NCI-H1930 (cell line): ENCODE measurements at places on chromosomes 3 and 15.

- DNase-seq, result no peak
Measured at GRCh38 chr3:189952272-189952671, 168.4 kb downstream of the P3H2 start.

GRCh38 chr3:191809326-191809949, 348.5 kb downstream of the PYDC2 start:
- no peak for DNase-seq

DNA sequence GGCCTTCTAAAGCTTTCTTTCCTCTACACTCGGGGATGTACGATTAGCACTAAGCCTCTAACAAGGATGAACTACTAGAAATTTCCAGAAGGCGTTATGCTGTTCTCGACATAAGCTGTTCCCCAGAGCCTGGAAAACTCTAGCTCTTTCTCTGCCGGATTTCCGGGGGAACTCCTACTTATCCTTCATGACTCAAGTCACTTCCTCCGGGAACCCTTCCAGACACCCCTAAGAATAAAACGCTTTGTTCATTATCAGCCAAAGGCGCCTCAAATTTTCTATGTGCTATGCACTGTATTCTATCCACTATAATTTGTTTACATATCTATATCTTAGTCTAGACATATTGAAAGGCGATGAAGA, 455 bp upstream of the SNAP23 start:
- no peak for DNase-seq

- no peak for DNase-seq
Measured at GRCh38 chr3:29064085-29064484, 216.8 kb upstream of the RBMS3 start.

DNA sequence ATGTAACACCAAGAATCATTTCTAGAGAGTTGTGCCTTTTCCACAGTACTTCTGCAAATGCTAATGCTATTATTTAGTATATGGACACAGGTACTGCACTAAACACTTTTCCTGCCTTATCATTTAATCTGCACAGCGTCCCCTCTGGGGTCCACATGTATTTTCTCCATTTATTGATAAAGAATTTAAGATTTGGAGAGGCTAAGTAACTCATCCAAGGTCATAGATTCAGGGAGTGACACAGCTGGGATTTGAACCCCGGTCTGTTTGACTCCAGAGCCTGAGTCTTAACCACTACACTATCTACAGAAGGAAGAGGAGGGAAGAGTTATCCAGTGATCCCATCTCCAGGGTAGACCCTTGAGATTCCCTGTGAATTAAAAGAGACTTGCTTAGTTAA, 24.9 kb upstream of the TPRG1 start:
- DNase-seq, result no peak

GRCh38 chr3:192122832-192123594, 604.3 kb downstream of the FGF12 start:
- no peak for DNase-seq

DNA sequence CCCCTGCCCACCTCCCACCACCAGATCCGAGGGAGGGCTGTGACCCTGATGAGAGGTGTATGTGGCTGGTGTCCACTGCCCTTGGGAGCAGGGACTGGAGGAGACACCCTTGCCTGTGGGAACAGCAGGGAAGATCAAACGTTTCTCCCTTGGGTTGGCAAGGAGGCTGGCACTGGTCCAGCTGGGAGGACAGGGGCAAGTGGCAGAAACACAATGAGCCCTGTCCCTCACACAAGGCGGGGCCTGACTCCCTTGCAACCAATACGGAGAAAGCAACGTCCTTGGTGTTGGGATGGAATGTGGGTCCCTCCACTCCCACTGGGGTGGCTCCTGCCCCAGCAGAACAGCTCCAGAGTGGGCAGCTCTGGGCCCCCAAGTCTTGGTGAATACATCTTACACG, 5.2 kb downstream of the HYAL2 start:
- no peak for DNase-seq

- DNase-seq, result no peak
Measured at GRCh38 chr3:126721246-126721645, 17.2 kb downstream of the CHCHD6 start.

- DNase-seq, result no peak
Measured at GRCh38 chr3:43455233-43455632, 166.6 kb downstream of the ANO10 start.

- DNase-seq, result no peak
Measured at GRCh38 chr3:38281895-38282686, at the start of gene SLC22A14. Gene SLC22A14 (plus strand): TSS chr3:38282294. CDS start chr3:38306027, 23,733 bp downstream.

- DNase-seq, result no peak
Measured at GRCh38 chr3:36561601-36562000, 181.3 kb downstream of the STAC start.

- no peak for DNase-seq
Measured at GRCh38 chr15:65653801-65654521, 32.2 kb downstream of the SLC24A1 start.

- DNase-seq, result no peak
Measured at GRCh38 chr3:55169608-55170072, 241.8 kb upstream of the LRTM1 start.

- no peak for DNase-seq
Measured at GRCh38 chr3:98800401-98800800, 37.3 kb downstream of the ST3GAL6 start.

GRCh38 chr3:123798550-123798949, 85.6 kb downstream of the MYLK start:
- DNase-seq, result no peak

DNA sequence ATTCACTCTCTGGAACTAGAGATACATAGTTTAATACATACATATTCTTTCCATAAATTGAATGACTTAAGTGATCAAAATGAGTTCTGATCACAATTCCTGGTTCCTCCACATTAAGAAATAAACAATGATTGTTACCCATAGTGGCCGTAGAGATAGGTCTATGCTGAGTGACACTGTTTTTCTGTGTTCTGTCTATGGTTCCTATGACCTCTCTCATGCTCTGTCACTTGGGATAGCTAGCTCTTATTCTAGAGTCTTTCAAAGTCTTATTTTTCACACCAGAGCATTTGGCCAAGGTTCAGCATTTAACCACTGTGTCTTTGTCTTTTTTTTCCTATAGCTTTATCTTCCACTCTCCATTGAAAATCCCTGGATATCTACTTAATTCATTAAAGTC, 132.4 kb downstream of the GOLGA6L6 start:
- DNase-seq, result no peak

- DNase-seq, result no peak
Measured at GRCh38 chr15:38847666-38848065, 283.1 kb upstream of the RASGRP1 start.
